ENCODE measurements at places on chromosomes 7 and 10.

DNA sequence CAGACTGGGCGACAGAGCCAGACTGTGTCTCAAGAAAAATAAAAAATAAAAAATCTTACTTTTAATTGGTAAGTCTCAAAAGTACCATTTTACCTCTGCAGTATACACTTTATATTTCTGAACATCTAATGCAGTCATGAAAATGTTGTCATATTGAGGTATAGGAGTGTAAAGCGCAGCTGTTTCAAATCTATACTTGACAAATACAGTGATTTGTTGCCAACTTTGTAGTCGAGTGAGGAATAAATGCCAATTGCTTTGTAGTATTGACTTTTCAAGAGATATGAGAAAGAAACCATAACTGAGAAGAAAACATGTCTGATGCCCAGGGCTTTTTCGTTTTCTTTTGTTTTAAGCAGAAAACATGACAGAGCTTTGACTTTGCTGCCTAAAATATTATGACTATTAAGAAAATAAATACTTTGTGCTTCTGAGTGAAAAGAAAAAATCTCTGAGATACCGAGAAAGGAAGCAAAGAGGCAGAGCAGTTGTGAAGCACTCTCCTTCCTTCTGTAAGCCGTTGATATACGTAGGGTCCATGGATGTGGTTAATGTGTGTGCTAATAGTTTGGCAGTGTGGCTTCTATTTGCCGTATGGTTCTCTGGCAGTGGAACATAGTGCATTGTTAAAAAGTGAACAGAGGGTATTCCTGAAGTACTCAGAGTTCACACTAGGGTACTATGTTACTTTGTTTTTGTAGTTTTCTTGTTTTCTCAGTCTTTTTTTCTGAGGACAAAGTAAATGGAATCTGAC lies 38.2 kb downstream of the AVL9 start:
- no peak for DNase-seq

GRCh38 chr10:58574058-58574457 lies 61.4 kb downstream of the BICC1 start:
- no peak for DNase-seq

- DNase-seq = no peak
Observed at GRCh38 chr10:28637346-28637745, 40.0 kb upstream of the BAMBI start.

- no peak for DNase-seq
Observed at GRCh38 chr7:140200061-140200989, 23.5 kb upstream of the KDM7A start.

DNA sequence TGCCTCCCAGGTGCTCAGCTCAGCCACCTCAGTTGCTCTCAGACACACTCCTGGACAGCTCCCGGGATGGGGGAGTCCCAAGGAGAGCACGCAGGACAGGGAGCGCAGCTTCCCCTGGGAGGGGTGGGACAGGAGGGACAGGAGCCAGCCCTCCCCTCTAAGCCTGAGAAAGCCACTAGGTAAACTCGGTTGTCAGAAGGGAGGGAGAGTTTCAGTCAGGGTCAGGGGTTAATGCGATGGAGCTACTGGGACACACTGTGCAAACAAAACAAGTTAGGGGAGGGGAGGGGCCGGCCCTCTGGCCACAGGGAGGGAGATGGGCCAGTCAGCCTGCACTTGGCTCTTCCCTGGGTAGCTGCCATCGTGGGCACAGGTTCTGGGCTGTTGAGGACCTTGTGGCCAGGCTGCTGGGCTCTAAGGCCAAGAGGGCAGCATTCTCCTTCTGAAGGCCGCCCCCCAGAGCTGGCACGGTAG lies 31.1 kb downstream of the KAZALD1 start:
- no peak for DNase-seq

GRCh38 chr7:47488969-47489342 lies 93.0 kb downstream of the TNS3 start:
- no peak for DNase-seq

DNA sequence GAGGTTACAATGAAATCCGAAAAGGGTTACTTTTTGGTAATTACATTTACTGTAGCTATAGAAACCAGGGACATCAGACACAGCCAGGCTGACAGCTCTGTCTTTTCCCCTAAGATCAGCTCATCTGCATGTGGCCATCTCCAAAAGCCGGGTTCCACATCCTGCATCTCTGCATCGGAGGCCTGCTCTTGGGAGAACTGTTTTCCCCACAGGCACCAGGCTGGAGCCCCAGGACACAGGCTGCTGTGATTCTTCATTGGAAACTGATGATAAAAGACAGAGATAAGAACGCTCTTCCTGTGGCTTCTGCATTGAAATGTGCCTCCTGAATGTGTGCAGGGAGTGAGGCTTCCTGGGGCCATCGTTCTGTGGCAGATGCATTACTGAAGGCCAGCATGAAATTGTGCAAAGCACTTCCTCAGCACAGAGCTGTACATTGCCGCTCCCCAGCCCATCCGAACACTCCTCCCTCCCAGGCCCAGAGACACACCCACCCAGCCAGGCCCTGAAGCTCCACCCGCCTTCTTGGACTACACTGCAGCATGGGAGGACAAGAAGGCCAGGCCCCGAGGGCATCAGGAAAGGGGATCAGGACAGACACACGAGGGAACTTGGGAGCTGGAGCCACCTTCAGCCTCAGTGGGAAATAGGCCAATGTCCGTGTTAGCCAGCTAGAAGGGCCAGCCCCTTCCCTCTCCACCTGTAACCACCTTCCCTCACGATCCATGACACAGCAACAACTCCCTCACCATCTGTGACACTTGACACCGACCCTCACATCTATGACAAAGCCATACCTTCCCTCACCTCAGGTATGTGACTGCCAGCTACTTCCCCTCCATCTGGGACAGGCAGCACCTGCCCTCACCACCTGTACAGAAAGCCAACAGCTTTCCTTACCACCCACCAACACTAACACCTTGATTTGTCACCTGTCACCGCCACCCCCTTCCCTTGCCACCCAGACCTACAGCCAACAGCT lies 113.2 kb downstream of the GRID1 start:
- no peak for DNase-seq

DNA sequence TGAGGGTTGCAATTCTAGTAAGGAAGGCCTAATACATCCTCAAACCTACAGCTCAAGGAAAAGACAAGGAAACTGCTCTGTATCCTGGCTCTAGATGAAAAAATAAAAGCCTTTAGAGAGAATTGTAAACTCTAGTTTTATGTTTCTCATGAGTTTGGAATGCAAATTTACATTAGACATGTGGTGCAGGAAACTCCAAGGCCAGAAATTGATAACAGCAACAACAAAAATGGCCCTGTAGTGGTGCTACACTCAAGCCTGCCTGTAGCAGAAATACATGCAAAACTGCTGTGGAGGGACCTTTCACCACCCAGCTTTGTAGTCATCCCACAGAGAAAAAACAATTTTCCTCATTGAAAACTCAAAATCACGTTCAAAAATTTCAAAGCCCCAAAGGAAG lies 546.7 kb upstream of the LRRN3 start:
- DNase-seq = no peak

- no peak for DNase-seq
Observed at GRCh38 chr10:10208196-10208595, 809.5 kb upstream of the CELF2 start.

DNA sequence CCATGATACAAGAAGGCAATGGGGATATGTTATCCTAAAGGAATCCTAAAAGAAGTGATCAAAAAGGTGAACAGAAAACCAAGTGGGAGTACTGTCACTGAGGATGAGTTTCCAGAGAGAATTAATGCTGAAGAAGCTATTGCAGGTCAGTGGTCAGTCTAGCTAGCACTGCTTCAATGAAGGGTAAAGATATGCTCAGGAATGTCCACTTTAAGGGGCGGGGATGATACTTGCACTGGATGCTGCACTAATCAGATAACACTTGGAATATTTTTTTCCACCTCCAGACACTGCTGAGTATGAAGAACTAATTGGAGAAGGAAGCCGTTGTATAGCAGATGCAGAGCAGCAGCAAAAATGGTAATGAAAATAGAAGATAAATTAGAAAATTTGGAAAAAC lies 75.3 kb downstream of the LRRC17 start:
- no peak for DNase-seq

GRCh38 chr7:6317797-6318438 lies 45.5 kb upstream of the CYTH3 start:
- no peak for DNase-seq

DNA sequence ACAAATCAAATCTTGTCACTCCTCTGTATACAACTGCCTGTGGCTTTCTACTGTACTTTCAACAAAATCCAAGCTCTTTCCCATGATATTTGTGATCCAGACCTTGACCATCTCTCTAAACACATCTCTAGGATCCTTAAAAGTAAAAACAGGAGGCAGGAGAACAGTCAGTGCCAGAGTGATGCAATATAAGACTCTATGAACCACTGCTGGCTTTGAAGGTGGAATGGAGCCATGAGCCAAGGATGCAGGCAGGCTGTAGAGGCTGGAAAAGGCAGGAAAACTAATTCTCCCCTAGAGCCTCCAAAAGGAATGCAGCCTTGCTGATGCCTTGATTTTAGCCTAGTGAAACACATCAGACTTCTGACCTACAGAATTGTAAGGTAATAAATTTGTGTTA lies 45.5 kb upstream of the LRRN3 start:
- no peak for DNase-seq

DNA sequence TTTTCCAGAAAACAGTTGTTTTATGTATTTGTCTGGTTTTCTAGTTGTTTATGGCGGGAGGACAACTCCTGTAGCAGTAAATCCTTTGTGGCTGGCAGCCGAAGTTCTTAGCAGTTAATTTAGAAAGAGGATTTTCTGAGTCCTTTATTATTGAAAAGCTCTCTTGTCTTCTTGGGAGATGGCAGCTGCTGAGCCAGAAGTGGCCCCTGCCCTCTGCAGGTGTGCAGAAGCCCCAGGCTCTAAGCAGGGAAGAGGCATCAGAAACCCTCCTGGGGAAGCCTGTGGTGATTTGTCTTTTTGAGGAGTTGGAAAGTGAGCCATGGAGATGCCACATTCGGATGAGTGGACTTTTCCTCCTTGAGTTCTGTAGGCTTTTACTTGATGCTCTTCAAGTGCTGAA lies 106.3 kb downstream of the GLRX3 start:
- DNase-seq = no peak

DNA sequence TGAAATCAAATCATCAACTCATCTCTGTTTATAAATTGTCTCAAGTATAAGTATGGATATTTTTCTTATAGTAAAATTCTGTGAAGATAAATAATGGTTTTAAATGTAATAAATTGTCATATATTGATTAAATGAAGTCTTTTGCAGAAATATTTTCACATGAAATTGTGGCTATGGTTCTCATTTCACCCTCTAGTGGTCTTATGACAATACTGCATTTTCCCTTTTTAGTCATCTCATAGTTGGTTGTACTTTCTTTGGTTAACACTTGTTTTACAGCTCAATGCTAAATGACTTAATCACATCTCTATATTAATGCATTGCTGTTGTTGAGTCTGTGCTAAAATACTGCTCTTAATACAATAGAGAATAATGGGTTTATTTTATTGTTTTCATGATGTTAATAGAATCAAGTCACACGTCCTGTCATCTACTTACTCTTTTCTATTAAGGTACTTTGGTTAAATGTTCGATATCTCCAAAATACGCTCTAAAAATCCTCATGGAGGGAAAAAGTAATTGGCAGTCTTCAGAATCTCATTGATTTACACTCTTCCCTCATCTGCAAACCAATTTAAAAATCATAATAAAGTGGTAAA lies 38.0 kb upstream of the CACNA2D1 start:
- no peak for DNase-seq

GRCh38 chr10:7432884-7433726 lies 22.3 kb upstream of the SFMBT2 start:
- DNase-seq = no peak

GRCh38 chr7:84009051-84009450 lies 185.5 kb downstream of the SEMA3A start:
- DNase-seq = no peak

DNA sequence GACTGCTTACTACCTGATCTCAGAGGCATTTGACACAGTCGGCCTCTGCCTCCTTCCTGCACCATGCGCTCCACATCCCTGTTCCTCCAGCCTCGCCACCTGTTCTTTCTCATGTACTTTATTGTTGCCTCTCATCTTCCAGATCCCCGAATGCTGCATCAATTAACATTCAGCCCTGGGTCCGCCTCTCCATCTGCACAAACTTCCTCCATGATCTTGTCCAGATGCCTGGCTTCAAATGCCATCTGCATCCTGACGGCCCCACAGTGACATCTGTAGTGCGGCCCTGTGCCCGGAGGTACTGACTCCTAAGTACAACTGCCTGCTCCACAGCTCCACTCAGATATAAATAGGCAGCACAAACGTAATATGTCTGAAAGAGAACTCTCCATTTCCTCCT lies 51.2 kb upstream of the STK17A start:
- no peak for DNase-seq

GRCh38 chr10:121648493-121648892 lies 50.2 kb upstream of the FGFR2 start:
- no peak for DNase-seq
